ENCODE measurements at places on chromosomes 6 and 20.

GRCh38 chr20:37615340-37616109 is 78.3 kb upstream of the CTNNBL1 start:
- no peaks in the 10 kb centered on the region for H3K27me3 ChIP-seq
- DNase-seq = peak; percentile 79
- H3K4me1 ChIP-seq = no peaks in the 10 kb centered on the region
- no peak overlapping the region for H3K27ac ChIP-seq
- H3K4me3 ChIP-seq = no peak overlapping the region
- no peaks in the 10 kb centered on the region for H3K36me3 ChIP-seq

GRCh38 chr6:110661414-110661813 is 153.9 kb downstream of the CDK19 start:
- no peaks in the 10 kb centered on the region for H3K4me1 ChIP-seq
- no peak for DNase-seq
- no peaks in the 10 kb centered on the region for H3K36me3 ChIP-seq
- no peak overlapping the region for H3K27ac ChIP-seq
- no peak overlapping the region for H3K4me3 ChIP-seq
- H3K27me3 ChIP-seq = no peaks in the 10 kb centered on the region

- no peak overlapping the region for H3K4me3 ChIP-seq
- no peak for DNase-seq
- no peaks in the 10 kb centered on the region for H3K4me1 ChIP-seq
- no peaks in the 10 kb centered on the region for H3K27me3 ChIP-seq
- H3K36me3 ChIP-seq = no peaks in the 10 kb centered on the region
- H3K27ac ChIP-seq = no peak overlapping the region
Measured at GRCh38 chr6:29875257-29875656, 47.6 kb downstream of the HLA-G start.

DNA sequence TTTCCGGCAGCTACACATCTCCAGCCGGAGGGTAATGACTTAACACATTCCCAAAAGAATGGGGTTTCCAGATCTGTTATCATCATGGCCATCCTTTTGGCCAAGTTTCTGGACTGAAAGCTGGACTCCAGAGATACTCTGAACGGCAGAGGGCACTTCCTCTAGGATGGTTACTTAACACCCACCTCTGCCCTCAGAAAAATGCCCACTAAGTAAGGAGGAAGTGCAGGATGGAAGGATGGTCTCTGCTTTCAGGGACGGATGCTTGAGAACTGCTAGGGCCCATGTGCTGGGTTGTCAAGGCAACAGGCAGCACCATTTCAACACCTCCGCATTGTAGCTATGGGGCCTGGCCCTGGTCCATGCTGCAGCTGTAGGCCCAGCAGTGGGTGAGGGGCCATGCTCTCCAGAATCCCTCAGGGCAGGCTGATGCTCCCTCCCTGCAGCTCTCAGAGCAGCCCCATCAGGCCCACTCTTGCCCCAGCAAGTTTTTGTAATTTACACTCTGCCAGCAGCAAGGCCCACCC is 16.5 kb upstream of the TGM3 start:
- H3K27ac ChIP-seq = no peak overlapping the region
- no peak for DNase-seq
- H3K27me3 ChIP-seq = no peaks in the 10 kb centered on the region
- H3K4me3 ChIP-seq = no peak overlapping the region

- peak overlapping the region; percentile 58 for H3K27ac ChIP-seq
- no peaks in the 10 kb centered on the region for H3K36me3 ChIP-seq
- no peak overlapping the region for H3K4me3 ChIP-seq
- peaks cover 22% of the 10 kb centered on the region for H3K4me1 ChIP-seq
- DNase-seq = peak; percentile 61
Measured at GRCh38 chr20:42338294-42339201, 720.4 kb upstream of the CHD6 start.

GRCh38 chr6:119156757-119157505 is 78.5 kb upstream of the FAM184A start:
- no peaks in the 10 kb centered on the region for H3K4me1 ChIP-seq
- no peak overlapping the region for H3K4me3 ChIP-seq
- H3K36me3 ChIP-seq = no peaks in the 10 kb centered on the region
- no peak for DNase-seq
- no peak overlapping the region for H3K27ac ChIP-seq

GRCh38 chr20:13690943-13691342 is 52.2 kb upstream of the TASP1 start:
- H3K36me3 ChIP-seq = no peaks in the 10 kb centered on the region
- H3K27ac ChIP-seq = no peak overlapping the region
- no peak overlapping the region for H3K4me3 ChIP-seq
- H3K27me3 ChIP-seq = no peaks in the 10 kb centered on the region

- H3K27me3 ChIP-seq = no peaks in the 10 kb centered on the region
- H3K36me3 ChIP-seq = no peaks in the 10 kb centered on the region
- peaks cover 9% of the 10 kb centered on the region for H3K4me1 ChIP-seq
Measured at GRCh38 chr20:51800060-51800871, 2.1 kb downstream of the SALL4 start.

DNA sequence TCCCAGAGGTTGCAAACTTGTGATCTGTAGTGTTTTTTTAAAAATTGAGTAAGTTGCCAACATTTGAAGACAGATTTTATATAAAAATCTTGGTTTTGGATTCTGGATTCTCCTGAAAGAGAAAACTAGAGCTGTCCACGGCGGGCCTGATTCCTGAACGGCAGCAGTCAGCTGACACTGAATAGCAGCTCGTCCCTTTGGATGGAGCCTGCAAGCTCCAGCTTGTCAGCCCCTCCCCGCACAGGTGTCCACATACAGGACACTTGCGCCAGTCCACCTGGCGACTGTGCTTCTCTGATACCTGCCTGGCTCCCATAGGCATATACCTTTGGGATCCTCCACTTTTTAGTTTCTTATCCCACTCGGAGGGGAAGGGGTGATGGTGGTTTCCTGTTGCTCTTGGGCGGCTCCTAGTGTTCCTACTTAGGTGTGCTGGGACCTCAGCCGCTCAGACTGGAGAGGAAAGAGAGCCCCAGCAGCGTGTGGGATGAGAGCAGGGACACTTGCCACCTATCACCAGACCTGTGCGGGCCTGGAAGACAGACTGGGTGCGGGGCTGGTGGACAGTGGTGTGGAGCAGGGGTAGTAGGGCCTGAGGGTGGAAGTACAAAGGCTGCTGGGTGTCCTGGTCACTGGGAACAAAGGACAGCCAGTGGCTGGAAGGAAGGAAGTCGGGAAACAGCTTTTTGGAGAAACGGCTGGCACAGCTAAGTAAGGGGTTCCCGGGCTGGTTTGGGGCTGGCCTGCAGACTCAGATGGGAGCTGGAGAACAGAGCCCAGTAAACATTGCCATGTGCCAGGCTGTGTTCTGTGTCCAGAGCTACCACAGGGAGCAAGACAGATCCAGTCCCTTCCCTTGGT is 18.3 kb downstream of the GHRH start:
- no peak overlapping the region for H3K4me3 ChIP-seq
- H3K36me3 ChIP-seq = no peaks in the 10 kb centered on the region
- H3K27ac ChIP-seq = no peak overlapping the region

DNA sequence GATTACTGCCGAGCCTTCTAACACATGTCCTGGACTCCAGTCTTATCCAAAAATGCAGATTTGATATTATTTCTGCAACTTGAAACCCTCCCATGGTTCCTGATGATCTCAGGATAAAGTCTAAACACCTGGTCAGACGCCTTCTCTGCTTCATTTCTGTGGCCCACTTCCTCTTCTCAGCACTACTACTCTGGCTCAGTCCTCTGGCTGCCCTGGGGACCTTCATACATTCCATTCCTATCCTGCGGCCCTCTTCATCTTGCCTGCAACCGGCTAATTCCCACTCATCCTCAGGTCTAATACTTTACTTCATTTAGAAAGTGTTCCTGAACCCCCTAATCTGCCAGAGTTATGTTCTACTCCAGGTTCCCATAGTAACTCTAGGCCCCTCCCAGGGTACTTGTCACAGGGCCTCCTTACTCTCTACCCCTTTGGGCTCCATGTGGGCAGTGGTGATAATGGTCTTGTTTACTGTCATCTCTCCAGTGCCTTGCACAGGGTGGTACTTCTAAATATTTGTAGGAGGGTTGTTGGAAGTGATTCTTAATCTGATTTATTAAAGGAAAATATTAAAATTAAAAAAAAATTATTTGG is 18.9 kb downstream of the MAN1A1 start:
- no peaks in the 10 kb centered on the region for H3K36me3 ChIP-seq
- no peak for DNase-seq
- no peak overlapping the region for H3K4me3 ChIP-seq
- no peaks in the 10 kb centered on the region for H3K27me3 ChIP-seq
- no peak overlapping the region for H3K27ac ChIP-seq

DNA sequence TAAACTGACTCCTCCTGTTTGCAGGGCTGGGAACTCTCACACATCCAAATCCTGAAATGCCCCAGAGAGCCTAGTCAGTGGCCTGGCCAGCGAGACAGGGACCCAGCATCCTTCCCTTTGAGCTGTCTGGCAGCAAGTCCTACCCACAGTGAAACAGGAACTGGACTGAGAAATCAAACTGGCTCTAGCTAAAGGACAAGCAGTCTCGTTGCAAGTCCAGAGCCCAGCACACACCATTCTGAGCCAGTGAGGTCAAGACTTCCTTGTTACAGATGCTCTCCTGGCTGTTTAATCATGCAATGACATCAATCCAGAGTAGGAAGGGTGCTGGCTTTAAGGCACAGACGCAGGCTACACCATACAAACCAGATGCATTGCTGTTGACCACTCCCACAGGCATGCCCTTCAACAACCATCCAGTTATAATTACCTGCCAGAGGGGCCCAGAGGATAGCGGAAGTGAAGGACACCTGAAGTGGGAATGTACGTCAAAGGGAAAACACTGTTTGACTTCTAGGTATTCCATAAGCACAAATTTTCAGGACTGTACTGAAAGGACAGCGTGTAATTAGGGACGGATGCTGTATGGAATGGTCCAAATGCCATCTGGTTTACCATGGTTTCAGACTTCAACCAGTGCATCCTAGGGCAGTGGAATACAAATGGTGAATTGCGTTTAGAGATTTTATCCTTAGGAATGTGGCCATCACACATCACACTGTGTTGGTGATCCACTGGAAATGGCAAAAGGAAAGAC is 114.4 kb downstream of the SLC23A2 start:
- no peaks in the 10 kb centered on the region for H3K27me3 ChIP-seq
- H3K36me3 ChIP-seq = no peaks in the 10 kb centered on the region
- H3K27ac ChIP-seq = no peak overlapping the region
- no peak overlapping the region for H3K4me3 ChIP-seq

GRCh38 chr6:137811121-137811915 is 55.7 kb upstream of the TNFAIP3 start:
- peak; percentile 86 for DNase-seq
- H3K36me3 ChIP-seq = no peaks in the 10 kb centered on the region
- H3K27ac ChIP-seq = peak overlapping the region; percentile 54

GRCh38 chr20:33387177-33387576 is 14.1 kb downstream of the CDK5RAP1 start:
- no peak overlapping the region for H3K4me3 ChIP-seq
- no peaks in the 10 kb centered on the region for H3K27me3 ChIP-seq
- no peaks in the 10 kb centered on the region for H3K36me3 ChIP-seq
- DNase-seq = no peak
- no peak overlapping the region for H3K27ac ChIP-seq

DNA sequence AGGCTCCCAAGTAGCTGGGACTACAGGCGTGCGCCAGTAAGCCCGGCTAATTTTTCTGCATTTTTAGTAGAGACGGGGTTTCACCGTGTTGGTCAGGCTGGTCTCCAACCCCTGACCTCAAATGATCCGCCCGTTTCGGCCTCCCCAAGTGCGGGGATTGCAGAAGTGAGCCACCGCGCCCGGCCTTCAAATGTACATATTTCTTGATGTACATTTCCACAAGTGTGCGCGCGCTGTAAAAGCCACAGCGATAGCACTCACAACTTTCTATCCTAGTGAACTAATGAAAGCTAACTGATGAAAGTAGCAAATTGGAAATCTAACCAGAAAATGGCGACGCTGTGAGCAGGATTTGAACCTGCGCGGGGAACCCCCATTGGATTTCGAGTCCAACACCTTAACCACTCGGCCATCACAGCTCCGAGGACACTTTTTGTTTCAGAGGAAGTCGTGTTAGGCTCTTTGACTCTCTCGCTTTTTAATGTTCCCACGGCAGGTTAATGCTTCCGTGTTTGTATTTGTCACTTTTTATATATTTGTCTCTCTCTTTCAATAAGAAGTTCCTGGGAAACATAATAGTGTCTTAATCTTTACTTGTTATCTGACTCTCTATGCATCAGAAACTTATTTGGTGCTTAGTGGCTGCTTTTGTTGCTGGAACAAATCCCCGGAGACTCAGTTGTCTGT is 199.4 kb upstream of the ZNF184 start:
- H3K27me3 ChIP-seq = no peaks in the 10 kb centered on the region
- no peak for DNase-seq
- no peak overlapping the region for H3K27ac ChIP-seq
- peak overlapping the region; percentile 17 for H3K4me3 ChIP-seq
- H3K36me3 ChIP-seq = no peaks in the 10 kb centered on the region

DNA sequence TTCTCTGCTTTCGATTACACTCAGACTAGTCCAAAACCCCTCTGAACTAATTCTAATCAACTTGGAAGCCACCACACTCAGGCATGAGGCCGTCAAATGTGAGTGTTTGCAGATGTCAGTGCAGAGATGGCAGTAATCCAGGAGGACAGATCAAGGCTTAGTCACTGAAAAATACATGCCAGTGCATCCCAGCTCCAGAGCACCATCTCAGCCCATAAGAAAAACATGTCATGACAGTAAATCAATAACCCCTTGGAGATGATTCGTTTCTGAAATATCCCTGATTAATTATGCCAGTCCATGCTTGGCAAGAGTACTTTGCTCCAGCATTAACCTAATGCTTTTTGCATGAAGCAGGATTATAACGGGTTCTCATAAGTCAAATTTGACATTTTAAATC is 179.5 kb downstream of the ADAT2 start:
- H3K27ac ChIP-seq = no peak overlapping the region
- no peaks in the 10 kb centered on the region for H3K27me3 ChIP-seq
- no peak overlapping the region for H3K4me3 ChIP-seq
- H3K36me3 ChIP-seq = no peaks in the 10 kb centered on the region

DNA sequence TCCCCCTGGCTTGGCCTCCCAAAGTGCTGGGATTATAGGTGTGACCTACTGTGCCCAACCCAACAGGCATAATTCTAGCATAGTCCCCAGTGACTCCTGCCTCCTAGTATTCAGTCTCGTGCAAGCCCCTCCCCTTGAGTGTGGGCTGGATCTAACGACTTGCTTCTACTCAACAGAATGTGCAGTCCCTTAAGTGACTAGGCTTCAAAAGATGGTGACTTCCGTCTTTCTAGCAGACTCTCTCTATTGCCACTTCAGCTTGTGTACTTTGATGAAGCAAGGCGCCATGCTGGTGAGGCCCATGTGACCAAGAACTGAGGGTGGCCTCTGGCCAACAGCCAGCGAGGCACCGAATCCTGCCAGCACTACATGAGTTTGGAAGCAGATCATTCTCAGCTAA is 109.6 kb upstream of the TRAF3IP2 start:
- H3K36me3 ChIP-seq = no peaks in the 10 kb centered on the region
- H3K27me3 ChIP-seq = no peaks in the 10 kb centered on the region
- H3K4me1 ChIP-seq = peaks cover 8% of the 10 kb centered on the region
- DNase-seq = no peak

GRCh38 chr6:26155061-26155930 is 68.1 kb downstream of the HFE start:
- peak overlapping the region; percentile 93 for H3K27ac ChIP-seq
- no peaks in the 10 kb centered on the region for H3K36me3 ChIP-seq
